ENCODE measurements at places on chromosomes 7 and 10.
A peak's percentile ranks its signal among the peaks of the same experiment; 100 is the strongest.

DNA sequence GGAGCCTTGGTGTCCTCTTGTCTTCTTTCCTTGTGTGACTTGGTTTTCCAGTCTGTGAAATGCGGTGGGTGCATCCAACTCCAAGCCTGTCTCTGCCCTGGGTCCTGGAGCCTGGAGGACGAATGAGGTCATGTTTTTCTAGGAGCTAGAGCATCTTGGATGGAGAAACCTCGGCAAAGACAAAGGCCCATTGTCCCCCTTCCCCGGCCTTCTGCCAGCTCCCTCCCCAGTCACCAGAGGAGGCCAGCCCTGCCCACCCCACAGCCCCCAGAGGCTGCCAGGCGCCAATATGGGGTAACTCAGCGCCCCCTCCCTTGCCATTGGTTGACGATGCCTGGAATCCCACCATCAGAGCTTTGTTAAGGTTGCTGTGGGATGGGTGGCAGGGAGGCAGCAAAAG is 40.4 kb downstream of the KCTD7 start:
- DNase-seq = no peak

DNA sequence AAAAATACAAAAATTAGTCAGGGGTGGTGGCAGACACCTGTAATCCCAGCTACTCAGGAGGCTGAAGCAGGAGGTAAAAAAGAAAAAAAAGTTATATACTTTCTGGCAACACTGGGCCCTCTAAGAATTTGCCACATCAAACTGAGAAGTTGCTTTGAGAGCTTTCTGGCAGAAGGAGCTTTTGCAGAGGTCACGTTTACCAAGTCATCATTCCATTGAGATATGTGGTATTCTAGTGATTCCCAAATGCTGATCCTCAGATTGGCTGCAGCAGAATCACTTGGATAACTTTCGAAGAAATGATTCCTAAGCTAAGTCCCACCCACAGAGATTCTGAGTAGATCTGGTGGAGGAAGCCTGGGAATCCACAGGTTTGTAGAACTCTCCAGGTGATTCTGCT is 80.5 kb downstream of the ADAM22 start:
- no peak for DNase-seq

- no peak for DNase-seq
Measured at GRCh38 chr7:19557726-19558465, 150.9 kb downstream of the POLR1F start.

- peak; percentile 82 for DNase-seq
Measured at GRCh38 chr7:99372275-99373090, 2.0 kb upstream of the ARPC1B start.

DNA sequence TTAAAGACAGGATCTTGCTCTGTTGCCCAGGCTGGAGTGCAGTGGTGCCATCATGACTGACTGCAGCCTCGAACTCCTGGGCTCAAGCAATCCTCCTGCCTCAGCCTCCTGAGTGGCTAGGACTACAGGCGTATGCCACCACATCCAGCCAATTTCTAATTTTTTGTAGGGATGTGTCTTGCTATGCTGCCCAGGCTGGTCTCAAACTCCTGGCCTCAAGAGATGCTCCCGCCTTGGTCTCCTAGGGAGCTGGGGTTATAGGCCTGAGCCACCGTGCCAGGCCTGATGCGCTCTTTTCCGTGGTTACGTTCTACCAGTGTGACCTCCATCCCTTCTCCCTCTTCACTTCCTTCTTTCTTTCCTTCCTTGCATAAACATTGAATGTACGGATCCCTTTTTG is 34.2 kb upstream of the IL15RA start:
- no peak for DNase-seq

DNA sequence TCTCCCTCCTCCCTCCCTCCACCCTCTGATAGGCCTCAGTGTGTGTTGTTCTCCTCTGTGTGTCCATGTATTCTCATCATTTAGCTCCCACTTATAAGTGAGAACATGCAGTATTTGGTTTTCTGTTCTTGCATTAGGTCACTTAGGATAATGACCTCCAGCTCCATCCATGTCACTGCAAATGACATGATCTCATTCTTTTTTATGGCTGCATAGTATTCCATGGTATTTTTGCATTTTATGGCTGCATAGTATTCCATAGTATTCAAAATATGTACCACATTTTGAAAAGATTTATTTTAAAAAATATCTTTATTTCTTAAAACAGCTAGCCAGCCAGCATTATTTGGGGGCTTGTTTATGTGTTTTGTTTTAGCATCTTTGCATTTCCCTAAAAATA is 275.6 kb downstream of the SFMBT2 start:
- DNase-seq = no peak

GRCh38 chr7:31368620-31369019 is 28.1 kb upstream of the NEUROD6 start:
- DNase-seq = no peak

DNA sequence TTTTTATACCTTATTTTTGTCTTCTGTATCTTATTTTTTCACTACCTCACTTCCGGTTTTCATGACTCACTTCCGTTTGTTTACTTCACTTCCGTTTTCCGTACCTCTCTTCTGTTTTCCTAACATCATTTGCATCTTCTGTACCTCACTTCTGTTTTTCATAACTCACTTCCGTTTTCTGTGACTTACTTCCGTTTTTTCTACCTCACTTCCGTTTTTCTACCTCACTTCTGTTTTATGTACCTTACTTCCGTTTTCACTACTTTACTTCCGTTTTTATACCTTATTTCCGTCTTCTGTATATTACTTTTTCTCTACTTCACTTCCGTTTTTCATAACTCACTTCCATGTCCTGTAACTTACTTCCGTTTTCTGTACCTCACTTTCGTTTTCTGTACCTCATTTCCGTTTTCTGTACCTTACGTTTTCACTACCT is 492.5 kb upstream of the AKR1E2 start:
- no peak for DNase-seq

GRCh38 chr10:42963312-42963711 is 113.6 kb upstream of the RET start:
- no peak for DNase-seq

DNA sequence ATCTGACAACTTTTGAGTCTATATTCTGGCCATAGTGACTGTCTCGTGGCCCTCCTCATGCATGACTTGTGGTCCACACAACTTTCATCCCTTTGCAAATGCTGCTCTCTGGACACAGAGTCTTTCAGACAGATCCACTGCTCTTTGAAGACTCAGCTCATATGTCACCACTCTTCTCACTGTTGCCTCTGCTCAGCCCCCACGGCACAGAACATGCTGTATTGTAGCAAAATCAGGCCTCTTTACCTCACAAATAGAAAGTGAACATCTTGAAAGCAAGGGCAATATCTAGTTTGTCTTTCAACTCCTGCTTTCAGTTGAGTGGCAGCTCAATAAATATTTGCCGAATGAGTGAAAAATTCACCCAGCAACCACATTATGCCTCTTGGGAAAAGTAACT is 443.5 kb downstream of the NRG3 start:
- no peak for DNase-seq

DNA sequence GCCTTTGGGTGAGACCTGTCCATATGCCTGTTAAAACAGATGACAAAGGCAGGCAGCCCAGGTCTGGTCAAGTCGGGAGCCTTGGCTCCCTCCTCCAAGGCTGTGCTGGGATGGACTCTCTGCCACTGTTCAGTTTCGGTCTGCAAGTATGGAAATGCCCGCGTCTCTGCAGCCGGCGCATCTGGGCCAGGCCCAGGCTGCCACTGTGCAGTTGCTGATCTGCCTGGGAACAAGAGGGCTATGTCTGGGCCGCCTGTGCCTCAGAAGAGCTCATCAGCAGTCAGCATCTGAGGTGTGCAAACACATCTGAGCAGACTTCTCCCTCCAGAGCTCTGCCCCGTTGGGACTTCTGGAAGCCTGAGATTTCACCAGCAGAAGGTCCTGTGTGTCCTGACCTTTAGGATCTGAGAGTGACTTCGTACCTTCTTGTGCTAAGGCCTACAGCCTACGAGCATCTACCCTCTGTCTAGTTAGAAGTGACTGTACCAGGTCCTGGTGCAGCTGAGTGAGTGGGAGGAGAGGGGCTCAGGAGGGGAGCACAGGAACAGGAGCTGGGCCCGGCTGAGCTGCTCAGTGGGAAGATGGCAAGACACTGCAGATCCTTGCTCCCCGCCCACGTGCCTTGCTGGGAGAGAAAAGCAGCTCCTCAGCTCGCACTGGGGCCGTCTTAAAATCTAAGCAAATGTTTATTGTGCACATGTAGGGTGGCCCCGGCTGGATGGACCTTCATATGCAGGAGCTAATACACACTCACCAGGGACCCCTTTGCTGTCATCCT is 50.9 kb downstream of the DOCK1 start:
- no peak for DNase-seq

GRCh38 chr10:12568391-12569009 is 219.2 kb downstream of the CAMK1D start:
- DNase-seq = no peak

GRCh38 chr7:2539031-2539911 is 16.1 kb downstream of the BRAT1 start:
- no peak for DNase-seq

GRCh38 chr10:90326498-90327267 is 531.2 kb downstream of the HTR7 start:
- DNase-seq = peak; percentile 71

DNA sequence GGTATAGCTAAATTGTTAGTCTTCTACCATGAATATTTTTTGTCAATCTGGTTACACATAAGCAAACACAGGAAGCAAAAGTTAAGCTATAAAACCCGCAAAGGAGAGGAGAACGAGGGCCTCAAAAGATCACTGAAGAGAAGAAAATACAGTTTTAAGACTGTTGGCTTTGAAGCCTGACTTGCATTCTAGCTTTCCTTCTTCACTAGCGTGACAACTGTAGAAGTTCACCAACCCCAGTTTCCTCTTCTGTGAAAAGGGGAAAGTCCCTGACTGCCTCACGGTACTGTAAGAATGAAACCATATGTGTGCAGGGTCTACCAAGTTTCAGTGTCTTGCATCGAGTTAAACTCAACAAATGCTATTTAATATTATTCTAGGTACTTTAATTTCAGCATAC is 7.5 kb upstream of the LRRN3 start:
- peak; percentile 83 for DNase-seq

- no peak for DNase-seq
Measured at GRCh38 chr7:81926-82756, 110.2 kb upstream of the FAM20C start.

DNA sequence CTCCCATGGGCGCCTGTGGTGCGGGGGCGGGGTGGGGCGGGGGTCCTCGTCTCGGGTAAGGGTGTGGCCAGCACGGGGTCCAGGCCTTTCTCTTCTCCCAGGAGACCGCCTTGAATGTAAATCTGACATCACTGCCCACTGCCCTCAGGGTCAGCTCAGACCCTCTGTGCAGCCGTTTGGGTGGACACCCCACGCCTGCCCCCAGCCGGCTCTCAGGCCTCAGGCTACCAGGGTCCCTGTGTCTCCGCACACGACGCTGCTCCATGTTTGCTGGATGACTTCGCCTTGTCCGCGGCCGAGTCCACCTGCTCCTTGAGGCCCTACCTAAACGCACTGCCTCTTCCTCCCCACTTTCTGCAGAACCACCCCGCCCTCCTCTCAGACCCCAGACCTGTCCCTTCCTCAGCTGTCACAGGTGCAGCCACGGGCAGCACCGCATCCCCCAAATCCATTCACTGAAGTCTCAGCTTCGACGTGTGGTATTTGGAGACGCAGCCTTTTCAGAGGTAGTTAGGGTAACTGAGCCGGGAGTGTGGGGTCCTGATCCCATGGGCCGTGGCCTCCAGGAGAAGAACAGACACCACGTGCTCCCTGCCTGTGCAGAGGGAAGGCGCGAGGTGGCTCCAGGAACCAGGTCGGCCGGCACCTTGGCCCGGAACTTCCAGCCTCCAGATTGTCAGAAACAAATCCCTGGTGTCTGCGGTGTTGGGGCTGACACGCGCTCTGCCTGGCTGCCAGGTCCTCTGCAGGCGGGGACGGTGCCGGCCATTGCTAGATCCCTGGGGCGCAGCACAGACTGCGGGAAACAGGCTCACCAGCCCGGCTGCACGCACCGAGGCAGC is 97.4 kb upstream of the DIP2C start:
- DNase-seq = no peak

DNA sequence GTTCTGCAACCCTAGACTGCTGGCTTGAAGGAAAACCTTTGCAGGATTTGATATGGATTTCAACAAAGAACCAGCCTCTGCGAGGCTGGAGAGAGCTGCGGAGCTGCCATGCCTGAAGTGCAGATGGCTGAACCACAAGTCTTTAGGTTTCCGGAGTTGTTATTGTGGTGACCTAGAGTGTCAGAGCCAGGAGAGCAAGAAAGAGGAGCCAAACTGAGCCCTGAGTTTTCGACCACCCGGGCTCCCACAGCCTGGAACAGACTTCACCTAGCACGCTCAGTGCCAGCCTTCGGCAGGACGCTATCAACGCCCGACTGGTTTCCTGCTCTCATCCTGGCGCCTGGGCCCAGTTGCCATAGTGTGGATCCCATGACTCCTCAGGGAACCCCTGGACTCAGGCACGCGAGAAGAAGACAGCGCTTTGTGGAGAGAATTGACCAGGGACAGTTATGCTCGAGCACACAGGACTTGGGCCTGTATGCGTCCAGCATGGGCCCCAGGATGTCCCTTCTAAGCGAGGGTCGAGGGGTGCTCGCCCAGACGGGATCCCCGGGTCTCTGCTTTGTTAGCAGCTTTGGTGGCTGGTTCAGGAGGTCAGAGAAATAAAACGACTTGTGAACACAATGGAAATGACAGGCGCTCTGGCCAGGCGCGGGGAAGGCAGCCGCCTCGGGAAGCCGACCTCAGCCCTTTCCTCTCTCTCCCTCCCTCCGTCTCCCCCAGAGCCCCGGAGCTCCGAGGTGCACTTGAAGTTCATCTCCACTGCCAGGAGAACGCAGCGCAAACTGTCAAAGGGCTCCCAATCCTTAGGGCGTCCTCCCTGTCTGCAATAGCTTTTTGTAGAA is 1.8 kb upstream of the GAD2 start:
- no peak for DNase-seq

DNA sequence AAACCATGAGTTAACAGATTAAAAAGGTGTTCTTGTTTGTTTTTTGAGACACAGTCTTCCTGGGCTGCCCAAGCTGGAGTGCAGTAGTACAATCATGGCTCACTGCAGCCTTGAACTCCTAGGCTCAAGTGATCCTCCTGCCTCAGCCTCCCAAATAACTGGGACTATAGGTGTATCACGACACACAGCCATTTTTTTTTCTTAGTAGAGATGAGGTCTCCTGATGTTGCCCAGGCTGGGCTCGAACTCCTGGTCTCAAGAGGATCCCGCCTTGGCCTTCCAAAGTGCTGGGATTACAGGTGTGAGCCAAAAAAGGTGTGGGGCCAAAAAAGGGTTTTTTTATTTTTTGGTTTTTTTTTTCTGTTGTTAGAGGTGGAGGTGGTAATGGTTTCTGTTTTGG is 29.3 kb downstream of the KMT2C start:
- no peak for DNase-seq

DNA sequence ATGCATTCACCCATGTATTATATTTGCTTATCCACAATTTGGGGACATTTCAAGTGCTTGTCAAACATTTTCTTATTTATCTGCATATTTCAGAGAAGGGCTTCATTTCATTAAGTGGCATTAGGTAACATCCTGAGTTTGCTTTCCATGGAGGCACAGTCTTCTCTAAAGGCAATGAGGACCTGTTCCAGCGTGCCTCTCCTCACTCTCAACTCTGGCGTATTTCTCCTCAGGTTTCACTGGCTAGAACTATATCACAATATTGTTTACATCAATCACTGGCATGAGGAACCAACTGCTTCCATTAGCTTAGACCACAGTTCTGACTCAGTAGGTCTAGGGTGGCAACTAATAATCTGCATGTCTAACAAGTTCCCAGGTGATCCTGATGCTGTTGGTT is 177.2 kb downstream of the TAX1BP1 start:
- no peak for DNase-seq
